HCT116 (cell line): ENCODE measurements at places on chromosomes 3 and 15.

DNA sequence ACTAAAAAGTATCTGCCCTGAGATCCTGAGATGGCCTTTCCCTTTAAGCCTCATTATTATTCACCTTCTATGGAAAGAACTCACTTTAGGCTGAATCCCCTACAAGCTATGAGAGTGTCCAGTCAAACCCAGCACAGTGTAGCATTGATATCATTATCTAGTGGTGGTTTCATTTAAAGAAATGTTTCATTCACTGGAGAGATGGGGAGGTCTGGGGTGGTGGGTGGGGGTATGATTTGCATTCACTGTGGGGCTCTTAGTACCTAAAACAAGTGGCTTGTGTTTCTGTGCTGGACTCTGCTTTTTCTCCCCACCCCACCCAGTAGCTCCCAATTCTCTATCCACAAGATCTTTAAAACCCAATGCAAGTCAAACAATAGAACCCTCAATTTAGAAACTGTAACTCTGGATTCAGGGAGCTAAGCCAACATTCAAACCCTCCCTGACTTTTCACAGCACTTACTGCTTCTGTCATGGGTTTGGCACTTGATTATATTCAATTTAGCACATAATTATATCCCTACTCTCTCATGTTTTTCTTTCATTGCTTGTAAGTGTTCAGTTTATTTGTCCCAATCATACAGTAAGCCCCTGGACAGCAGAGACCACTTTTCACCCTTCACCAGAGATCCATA, 310.5 kb upstream of the THBS1 start:
- DNase-seq, result no peak

GRCh38 chr3:9397906-9398699, 688 bp downstream of the SETD5 start:
- DNase-seq, result no peak

- no peak for DNase-seq
These were observed 65.7 kb upstream of the DGKG start for GRCh38 chr3:186427627-186428281.

DNA sequence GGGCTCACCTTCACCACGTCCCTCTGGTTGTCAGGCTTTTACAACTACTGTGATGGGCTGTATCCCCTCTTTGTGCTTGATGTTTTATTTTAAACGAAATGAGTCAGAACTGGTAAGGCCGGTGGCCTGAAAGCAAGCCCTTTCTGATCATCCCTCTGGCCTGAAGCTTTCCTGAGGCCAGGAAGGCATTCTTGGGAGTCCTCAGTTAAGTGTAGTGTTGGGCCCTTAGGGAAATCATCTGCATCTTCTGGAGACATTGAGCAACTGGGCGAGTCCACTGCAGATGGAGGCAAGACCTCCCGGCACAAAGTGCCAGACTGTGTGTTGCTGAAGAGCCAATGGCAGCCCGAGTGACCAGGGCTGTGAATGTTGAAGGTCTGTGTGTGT, 33.0 kb upstream of the AMOTL2 start:
- DNase-seq, result no peak

DNA sequence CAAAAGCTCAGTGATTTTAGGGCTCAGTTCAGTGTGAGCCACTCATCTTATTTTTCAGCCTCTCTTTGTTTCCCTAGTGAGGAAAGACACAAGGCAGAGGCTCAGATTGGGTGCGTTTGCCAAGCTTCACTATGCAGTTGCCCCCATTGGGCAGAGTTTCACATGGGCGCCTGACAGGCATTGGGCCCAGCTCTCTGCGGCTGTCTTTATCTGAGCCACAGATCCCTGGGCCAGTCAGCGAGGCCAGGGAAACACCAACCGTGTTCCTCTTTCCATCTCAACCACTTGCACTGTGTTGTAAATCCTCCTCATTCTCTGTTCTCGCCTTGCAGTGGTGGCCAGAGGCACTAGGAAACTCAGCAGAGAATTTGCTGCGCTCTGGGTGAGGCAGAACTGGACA, 10.8 kb downstream of the ESYT3 start:
- DNase-seq, result no peak

DNA sequence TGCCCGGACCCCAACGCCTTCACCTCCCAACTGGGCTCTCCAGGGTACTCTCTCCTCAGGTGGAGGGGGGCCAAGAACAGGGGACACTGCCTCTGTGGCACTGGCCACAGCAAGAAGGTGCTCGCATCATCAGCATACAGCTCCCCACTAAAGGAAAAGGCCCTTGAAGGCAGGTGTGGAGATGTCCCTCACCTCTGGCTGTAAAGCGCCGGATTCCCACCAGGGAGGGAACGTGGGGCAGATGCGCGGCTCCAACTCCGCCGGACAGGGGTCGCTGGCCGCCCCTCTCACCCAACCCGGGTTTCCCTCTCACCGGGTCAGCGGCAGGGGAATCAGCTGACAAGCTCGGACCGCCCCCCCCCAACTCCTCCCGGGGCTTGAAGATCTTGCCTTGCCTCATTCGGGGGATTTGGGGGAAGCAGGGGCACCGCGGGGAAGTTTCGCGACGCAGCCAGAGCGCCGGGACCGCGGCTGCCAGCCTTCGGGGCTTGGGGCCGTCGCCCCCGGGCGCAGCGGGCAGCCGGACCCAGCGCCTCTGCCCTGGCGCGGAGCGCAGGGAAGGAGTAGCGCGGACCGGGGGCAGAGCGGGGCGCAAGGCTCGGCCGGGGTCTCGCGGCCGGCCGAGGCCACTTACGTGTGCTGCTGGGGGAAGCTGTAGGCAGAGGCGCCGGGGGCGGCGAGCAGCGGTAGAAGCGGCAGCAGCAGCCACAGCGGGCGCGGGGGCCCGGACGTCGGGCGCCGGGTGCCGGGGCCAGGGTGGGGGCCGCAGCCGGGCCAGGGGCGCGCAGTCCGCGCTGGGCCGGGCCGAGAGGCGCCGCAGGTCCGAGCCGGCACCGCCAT, 630 bp downstream of the CACNA2D2 start:
- DNase-seq, result no peak

- no peak for DNase-seq
These were observed 43.4 kb upstream of the SEC22A start for GRCh38 chr3:123158330-123158729.

- DNase-seq, result no peak
These were observed 41.9 kb downstream of the PCOLCE2 start for GRCh38 chr3:142846779-142847577.

GRCh38 chr15:44706946-44707636, 4.0 kb downstream of the PATL2 start:
- DNase-seq, result no peak

GRCh38 chr3:129565902-129566301, 22.9 kb downstream of the H1-8 start:
- DNase-seq, result no peak
